Activated CD4-positive, alpha-beta T cell treated with anti-CD3 and anti-CD28 coated beads, Interleukin-2, amount 50 U/mL, for 48 hours (primary cell): ENCODE measurements at places on chromosomes 16 and 17.

DNA sequence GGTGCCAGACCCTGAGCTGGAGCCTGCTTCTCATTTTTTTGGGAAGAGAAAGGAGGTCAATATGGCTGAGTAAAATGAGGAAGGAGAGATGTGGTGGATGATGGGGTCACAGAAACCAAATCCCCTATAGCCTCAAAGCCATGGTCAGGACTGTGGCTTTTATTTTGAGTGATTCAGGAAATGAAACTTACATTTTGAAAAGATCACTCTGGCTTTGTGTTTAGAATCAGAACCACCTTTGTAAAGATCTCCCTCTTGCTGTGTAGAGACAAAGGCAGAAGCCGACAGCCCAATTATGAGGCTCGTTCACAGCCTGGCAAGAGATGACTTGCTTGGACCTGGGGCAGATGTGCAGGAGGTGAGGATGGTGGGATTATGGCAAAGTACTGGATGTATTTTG, 121.6 kb upstream of the ANKFN1 start:
- DNase-seq = no peak

- DNase-seq = no peak
These were observed 11.1 kb downstream of the CRYBA1 start for GRCh38 chr17:29257756-29258155.

DNA sequence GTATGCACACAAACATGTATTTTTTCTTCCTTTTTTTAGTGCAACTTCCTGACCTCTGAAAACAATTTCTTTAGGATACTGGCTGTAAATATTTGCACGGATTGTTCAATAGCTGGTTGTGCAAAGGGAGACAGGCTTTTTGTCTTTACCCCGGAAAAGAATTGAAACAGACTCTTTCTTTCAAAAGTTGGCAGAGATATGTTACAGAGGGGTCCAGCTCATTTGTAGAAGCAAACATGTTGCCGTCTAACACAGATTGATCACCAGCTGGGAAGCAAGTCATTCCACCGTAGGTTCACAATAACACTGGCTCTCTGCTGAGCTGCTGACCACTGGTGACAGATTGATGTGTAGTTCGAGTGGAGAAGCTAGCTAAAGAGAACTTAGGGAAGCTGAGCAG, 130.9 kb downstream of the STX8 start:
- DNase-seq = no peak

DNA sequence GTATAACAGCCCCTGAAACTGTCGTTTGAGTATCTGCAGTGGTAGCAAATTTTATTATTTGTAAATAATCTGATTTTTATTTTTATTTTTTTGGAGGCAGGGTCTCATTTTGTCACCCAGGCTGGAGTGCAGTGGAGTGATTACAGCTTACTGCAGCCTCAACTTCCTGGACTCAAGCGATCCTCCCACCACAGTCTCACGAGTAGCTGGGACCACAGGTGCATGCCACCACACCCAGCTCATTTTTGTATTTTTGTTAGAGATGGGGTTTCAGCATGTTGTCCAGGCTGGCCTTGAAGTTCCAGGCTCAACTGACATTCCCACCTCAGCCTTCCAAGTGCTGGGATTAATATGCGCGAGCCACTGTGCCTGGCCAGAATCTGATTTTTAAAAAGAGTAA, 2.8 kb downstream of the NDEL1 start:
- no peak for DNase-seq

GRCh38 chr16:19722981-19723380, 4.9 kb downstream of the IQCK start:
- no peak for DNase-seq
